D721Med (cell line): ENCODE measurements at places on chromosomes 6 and 20.

DNA sequence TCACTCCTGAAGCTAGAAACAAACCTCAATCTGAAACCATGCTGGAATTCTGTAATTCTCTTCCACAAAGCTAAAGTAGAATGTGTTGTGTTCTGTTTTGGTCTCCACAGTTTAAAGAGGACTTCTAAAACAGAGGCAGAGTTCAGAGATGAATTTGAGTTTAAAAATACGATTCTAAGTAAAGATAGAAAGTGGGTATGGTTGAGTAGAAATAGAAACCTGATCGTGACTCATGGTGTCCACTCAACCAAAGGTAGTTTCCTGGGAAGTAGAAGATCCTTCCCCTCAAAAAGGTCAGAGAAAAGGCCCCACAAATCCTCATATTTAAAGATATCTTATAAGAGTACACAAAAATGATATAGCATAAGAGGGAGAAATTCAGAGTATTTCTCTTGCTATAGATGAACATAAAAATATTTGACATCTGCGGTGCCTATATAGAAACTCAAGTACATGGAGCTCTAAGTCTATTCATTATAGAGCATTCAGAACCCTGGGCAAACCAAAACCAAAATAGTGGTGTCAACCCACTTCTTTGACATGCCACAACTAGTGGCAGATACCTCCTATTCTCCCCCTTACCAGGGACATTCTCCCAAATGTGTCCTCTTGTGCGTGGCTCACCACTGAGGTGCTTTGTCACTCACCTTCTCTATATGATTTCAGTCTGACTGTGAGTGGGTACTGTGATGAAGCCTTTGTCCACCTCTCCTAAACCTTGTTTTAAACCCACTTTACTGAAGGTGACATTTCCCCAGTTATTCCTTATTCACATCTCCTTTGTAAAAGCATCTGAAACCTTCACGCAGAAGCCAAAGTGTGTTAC is 84.5 kb downstream of the PLCB1 start:
- DNase-seq = no peak

- no peak for DNase-seq
Measured at GRCh38 chr20:49712996-49713752, 504 bp downstream of the B4GALT5 start.

- no peak for DNase-seq
Measured at GRCh38 chr20:50100552-50100951, 12.4 kb downstream of the UBE2V1 start.

- DNase-seq = no peak
Measured at GRCh38 chr6:45044510-45045252, 283.4 kb upstream of the RUNX2 start.

DNA sequence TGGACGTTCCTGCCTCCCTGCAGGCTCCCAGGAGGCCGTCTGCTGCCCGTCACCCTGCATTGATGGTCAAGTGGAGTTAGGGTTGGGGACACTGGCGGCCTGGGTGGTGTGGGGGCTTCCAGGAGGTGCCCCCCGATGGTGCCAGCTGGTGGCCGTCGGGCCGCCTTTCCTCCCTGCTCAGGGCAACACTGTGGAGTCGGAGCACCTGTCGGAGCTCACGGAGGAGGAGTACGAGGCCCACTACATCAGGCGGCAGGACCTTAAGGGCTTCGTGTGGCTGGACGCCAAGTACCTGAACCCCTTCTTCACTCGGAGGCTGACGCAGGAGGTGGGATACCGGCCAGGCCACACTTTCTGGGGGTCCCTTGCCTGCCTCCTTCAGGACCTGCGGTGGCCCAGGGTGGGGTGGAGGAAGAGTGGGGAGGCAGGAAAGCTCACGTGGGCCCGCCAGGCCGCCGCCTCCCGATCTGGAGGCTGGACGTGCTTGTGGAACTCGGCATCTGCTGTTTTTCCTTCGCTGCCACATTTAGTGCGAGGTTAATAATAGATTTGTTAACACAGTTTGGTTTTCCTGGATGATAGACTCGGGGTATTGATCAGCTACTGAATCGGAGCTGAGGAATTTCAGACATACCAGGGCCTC is 28.6 kb downstream of the SPATA2 start:
- DNase-seq = no peak

DNA sequence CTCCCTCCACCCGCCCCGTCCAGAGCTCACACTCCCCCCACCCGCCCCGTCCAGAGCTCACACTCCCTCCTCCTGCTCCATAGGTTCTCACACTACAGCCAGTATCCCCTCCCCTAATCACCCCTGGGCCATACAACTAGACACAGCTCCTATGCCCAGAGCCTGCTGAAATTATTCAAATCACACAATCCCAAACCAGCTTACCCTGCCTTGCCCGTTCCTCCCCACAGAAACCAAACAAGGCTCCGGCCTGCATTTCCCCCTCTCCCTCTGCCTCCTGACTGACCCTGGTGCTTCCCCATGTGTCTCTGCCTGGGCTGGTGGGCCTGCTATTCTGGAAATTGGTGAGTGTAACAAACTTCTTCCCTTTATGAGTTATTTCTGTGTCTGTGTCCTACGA is 18.6 kb downstream of the SLC2A4RG start:
- no peak for DNase-seq

DNA sequence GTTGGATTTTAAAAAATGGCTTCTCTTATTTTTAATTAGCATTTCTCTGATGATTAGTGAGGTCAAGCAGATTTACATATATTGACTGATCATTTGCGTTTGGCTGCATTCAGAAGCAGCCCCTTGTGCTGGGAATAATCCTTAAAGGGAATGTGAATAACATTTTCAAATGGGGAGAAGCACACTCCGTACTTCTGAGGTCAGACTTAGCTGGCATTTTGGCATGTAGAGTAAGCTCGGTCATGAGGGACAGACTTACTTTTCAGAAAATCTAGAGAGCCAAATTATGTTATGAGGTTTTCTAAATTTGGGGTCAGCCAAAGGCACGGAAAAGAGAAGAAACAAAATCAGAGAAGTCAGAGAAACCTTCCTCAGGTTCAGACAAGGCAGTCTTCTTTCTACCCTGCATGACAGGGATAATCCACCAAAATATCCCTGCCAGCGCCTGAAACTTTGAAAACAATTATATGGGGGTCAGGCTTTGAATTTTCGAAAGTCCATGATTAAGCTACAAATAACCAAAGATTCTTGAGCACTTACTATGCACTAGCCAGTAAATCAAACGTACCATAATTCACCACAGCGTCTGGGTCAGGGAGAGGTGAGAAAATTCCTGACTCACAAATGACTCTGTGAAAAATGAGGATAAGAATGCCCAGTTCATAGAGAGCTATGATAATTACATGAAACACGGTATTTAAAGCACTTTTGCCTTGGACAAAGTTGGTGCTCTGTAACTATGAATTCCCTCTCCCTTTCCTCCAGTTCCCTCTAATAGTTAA is 44.9 kb downstream of the ADAT2 start:
- DNase-seq = no peak

GRCh38 chr6:159606786-159607185 is 86.3 kb downstream of the SOD2 start:
- no peak for DNase-seq

DNA sequence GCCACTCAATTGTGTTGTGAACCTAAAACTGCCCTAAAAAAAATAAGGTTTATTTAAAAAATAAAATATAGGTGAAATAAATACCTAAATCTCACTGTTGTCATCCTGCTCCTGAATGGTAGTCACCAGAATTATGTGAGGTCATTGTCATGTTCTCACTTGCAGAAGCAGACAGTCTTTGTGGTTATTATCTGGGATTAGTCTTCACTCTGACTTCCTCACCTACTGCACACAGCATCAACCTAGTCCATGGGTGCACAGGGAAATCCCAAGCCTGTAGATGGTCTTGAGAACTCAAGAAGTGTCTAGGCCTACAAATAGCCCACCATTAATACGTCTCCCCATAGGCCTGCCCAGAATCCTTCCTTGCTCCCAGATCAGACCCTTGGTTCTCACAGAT is 97.0 kb downstream of the FOXF2 start:
- DNase-seq = no peak

GRCh38 chr6:108080010-108080780 is 5.7 kb upstream of the OSTM1 start:
- DNase-seq = no peak

DNA sequence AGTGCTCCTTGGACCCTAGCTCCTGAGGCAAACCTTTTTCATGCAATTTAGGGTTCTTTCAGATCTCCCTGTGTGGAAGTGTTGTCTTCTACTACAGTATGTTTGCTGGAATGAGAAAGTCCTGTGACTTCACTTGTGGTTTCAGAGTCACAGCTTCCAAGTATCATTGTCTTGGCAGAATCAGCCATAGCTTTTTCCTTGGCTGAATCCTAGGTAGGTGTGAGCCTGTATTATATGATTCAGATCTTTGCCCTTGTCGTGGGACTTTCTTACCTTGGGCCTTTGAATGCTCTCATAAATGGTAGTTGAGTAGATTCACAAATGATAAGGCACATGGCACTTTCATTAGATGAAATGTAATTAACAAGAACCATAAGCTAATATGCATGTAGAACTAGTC is 16.5 kb downstream of the CARMIL1 start:
- DNase-seq = no peak

DNA sequence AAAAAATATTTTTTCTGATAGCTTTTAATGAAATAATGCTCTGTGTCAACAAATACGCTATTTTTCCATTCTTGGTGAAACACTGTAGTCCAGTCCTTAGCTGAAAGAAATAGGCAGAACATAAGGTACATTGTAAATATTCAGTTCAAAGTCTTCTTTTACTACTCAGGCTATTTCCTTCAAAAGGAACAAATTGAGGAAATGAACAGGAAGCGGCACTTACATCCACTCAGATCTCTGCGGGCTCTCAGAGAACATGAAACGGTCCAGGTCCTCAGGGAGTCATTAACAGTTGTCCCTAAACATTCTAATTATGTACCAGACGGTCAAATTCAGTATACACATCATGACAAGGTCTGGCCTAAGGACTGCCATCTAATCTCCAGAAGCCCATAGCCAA is 212.6 kb downstream of the KIF16B start:
- DNase-seq = no peak

- no peak for DNase-seq
Measured at GRCh38 chr6:89258912-89259311, 41.8 kb upstream of the GABRR1 start.

GRCh38 chr6:99187429-99187828 is 162.0 kb downstream of the FAXC start:
- DNase-seq = no peak

DNA sequence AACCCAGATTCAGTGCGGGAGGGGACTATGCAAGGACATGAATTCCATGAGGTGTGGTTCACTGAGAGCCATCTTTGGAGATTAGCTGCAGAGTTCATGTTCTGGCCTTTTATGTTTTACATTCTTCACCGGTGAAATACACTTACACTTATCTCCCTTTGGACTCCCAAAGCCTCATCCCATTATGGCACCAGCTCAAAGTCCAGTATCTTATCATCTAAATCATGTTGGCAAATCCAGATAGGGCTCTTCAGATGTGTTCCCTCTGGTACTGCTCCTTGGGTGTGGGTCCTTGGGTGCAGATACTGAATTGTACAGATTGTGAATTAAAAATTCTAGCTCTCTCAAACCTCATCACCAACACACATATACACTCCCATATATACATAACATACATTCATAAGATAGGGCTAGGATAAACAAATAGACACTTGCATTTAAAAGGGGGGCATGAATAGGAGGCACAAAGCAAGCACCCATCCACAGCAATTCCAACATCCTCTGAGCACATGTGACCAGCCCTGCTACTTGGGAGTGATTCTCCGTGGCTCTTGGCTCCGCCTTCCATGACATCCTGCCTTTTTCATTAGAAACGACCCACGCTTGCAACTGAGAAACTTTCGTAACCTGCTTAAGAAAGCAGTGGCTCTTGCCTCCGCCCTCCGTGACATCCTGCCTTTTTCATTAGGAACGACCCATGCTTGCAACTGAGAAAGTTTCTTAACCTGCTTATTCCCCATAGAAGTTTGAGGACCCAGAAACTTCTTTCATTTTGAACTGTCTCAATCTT is 53.6 kb upstream of the LRRC1 start:
- DNase-seq = no peak

GRCh38 chr6:145626857-145627256 is 108.5 kb downstream of the EPM2A start:
- no peak for DNase-seq

GRCh38 chr20:62146019-62146755 is 2.6 kb downstream of the SS18L1 start:
- DNase-seq = no peak

DNA sequence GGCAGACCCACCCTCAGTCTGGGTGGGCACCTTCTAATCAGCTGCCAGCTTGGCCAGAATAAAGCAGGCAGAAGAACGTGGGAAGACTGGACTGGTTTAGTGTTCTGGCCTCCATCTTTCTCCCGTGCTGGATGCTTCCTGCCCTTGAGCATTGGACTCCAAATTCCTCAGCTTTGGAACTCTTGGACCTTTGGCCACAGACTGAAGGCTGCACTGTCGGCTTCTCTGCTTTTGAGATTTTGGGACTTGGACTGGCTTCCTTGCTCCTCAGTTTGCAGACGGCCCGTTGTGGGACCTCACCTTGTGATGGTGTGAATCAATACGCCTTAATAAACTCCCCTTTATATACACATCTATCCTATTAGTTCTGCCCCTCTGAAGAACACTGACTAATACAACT is 20.6 kb upstream of the FNDC1 start:
- DNase-seq = no peak

- DNase-seq = peak; percentile 51
Measured at GRCh38 chr20:47196091-47197081, 160.1 kb downstream of the ZMYND8 start.

DNA sequence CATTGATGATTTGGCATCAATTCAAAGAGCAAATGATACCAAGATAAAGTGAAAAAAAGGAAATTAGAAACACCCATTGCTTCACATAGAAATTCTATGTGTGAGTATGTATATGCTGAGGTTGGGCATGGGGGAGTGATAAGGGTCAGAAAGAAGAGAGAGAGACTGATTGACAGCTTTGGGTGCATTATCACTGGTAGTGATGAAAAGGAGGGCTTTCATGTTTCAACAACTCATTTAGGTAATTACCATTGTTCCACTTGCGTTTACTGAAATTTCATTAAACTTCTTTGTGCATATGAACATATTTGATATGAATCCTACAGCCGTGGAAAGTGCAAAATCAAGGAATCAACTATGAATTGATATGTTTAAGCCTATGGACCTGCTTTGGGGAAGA is 84.7 kb downstream of the ADGRB3 start:
- no peak for DNase-seq

- no peak for DNase-seq
Measured at GRCh38 chr6:32887616-32888015, 33.6 kb downstream of the PSMB9 start.

GRCh38 chr20:34517114-34517505 is 888 bp downstream of the DYNLRB1 start:
- no peak for DNase-seq

GRCh38 chr6:119028091-119028490 is 50.4 kb downstream of the FAM184A start:
- no peak for DNase-seq
